RPMI7951 (cell line): ENCODE measurements at places on chromosomes 6 and 20. TPM values are rescaled to one million over a fixed set of nuclear protein-coding genes. Genes with fewer than 3 reads are reported as not detected.

CNBD2 gene
- 6.8 and 18.8 TPM in 2 replicates for total RNA-seq

C6orf118 gene
- not detected in 2 replicates for total RNA-seq

EPHA7 gene
- not detected in 2 replicates for total RNA-seq

NR2E1 gene
- total RNA-seq, result 0.10 TPM in 1 of 2 replicates, not detected in the other

MEI4 gene
- total RNA-seq, result not detected in 2 replicates

ADGB gene
- total RNA-seq, result not detected in 2 replicates

CST5 gene
- total RNA-seq, result not detected in 2 replicates

CGA gene
- not detected in 2 replicates for total RNA-seq

CFAP61 gene
- total RNA-seq, result 0.12 TPM in 1 of 2 replicates, not detected in the other

ASIP gene
- not detected in 2 replicates for total RNA-seq

LTB gene
- total RNA-seq, result not detected in 2 replicates

ARFGEF3 gene
- total RNA-seq, result 0.20 and 0.24 TPM in 2 replicates

HLA-DMB gene
- 2.5 and 3.1 TPM in 2 replicates for total RNA-seq

MTFR2 gene
- 7.8 and 17.1 TPM in 2 replicates for total RNA-seq

NKAPL gene
- not detected in 2 replicates for total RNA-seq

LRRC73 gene
- total RNA-seq, result 0.10 and 0.60 TPM in 2 replicates

MAP7 gene
- total RNA-seq, result 0.24 TPM in 1 of 2 replicates, not detected in the other

OPN5 gene
- total RNA-seq, result not detected in 2 replicates

HDGFL1 gene
- not detected in 2 replicates for total RNA-seq

SCP2D1 gene
- total RNA-seq, result not detected in 2 replicates

LIME1 gene
- total RNA-seq, result 0.72 and 4.4 TPM in 2 replicates

PPP1R3D gene
- 6.4 and 7.1 TPM in 2 replicates for total RNA-seq

GNRH2 gene
- not detected in 2 replicates for total RNA-seq

VNN1 gene
- 0.24 and 0.29 TPM in 2 replicates for total RNA-seq

COX7A2 gene
- total RNA-seq, result 406 and 478 TPM in 2 replicates

NFS1 gene
- 42.8 and 53.4 TPM in 2 replicates for total RNA-seq

POPDC3 gene
- total RNA-seq, result 63.6 and 66.4 TPM in 2 replicates

OPRL1 gene
- 0.29 and 0.84 TPM in 2 replicates for total RNA-seq

TGM3 gene
- not detected in 2 replicates for total RNA-seq

HCRTR2 gene
- total RNA-seq, result 0.20 and 0.24 TPM in 2 replicates

PAK5 gene
- total RNA-seq, result not detected in 2 replicates

SLC22A2 gene
- not detected in 2 replicates for total RNA-seq

NCR2 gene
- total RNA-seq, result not detected in 2 replicates

CDK5RAP1 gene
- total RNA-seq, result 26.7 and 29.0 TPM in 2 replicates

KIF6 gene
- 2.6 and 4.9 TPM in 2 replicates for total RNA-seq

SNX9 gene
- total RNA-seq, result 31.9 and 36.8 TPM in 2 replicates

KIZ gene
- 13.0 and 15.7 TPM in 2 replicates for total RNA-seq

SIM1 gene
- total RNA-seq, result not detected in 2 replicates
